Muscle of arm (tissue), 14 donors: ENCODE measurements at places on chromosomes 3 and 15. TPM values are rescaled to one million over a fixed set of nuclear protein-coding genes. Genes with fewer than 3 reads are reported as not detected.

Gene SH2D7
- 0.15 TPM for polyA plus RNA-seq

Gene IGF1R
- polyA plus RNA-seq = 12.5 TPM

Gene GOLGA6A
- polyA plus RNA-seq = 0.14 TPM

Gene GOLGA6L7
- 0.15 TPM for polyA plus RNA-seq

Gene EXD1
- not detected for polyA plus RNA-seq

Gene APBA2
- polyA plus RNA-seq = 8.9 TPM

Gene ELL3
- polyA plus RNA-seq = 2.8 TPM

Gene P3H2
- polyA plus RNA-seq = 54.3 TPM

Gene AHSG
- 5.5 TPM for polyA plus RNA-seq

Gene SLC28A1
- polyA plus RNA-seq = 0.24 TPM

Gene HRG
- polyA plus RNA-seq = not detected

Gene NLGN1
- 1.9 TPM for polyA plus RNA-seq

Gene GHSR
- not detected for polyA plus RNA-seq

Gene SPSB4
- 22.1 TPM for polyA plus RNA-seq

Gene CFAP100
- not detected for polyA plus RNA-seq

Gene HLTF
- polyA plus RNA-seq = 21.2 TPM

Gene ZNF662
- 19.7 TPM for polyA plus RNA-seq

Gene GALNT15
- 1.6 TPM for polyA plus RNA-seq

Gene STAB1
- 47.2 TPM for polyA plus RNA-seq

Gene CORO2B
- 10.6 TPM for polyA plus RNA-seq

Gene PEAK1
- polyA plus RNA-seq = not detected

Gene MRPS22
- polyA plus RNA-seq = 53.3 TPM

Gene TCAIM
- polyA plus RNA-seq = 25.3 TPM

Gene CHST13
- polyA plus RNA-seq = 0.21 TPM

Gene ATP10A
- polyA plus RNA-seq = 3.0 TPM

Gene GATM
- polyA plus RNA-seq = not detected

Gene INKA1
- polyA plus RNA-seq = 5.3 TPM

Gene DUOXA1
- not detected for polyA plus RNA-seq
